ENCODE measurements at places on chromosomes 6 and 20. TPM values are rescaled to one million over a fixed set of nuclear protein-coding genes. Genes with fewer than 3 reads are reported as not detected.

Gene DEFB113
- total RNA-seq = not detected

Gene RBM38
- 3.3 TPM for total RNA-seq

Gene THBS2
- total RNA-seq = 213 TPM

Gene GSTA2
- total RNA-seq = not detected

Gene PXT1
- total RNA-seq = not detected

Gene SIRPA
- total RNA-seq = 6.6 TPM

Gene TNF
- not detected for total RNA-seq

Gene ZFP57
- 2.8 TPM for total RNA-seq

Gene DDO
- total RNA-seq = 0.09 TPM

Gene DEFB110
- not detected for total RNA-seq

Gene TPX2
- total RNA-seq = 7.6 TPM

Gene F13A1
- total RNA-seq = not detected

Gene PNPLA1
- total RNA-seq = not detected

Gene DNAH8
- total RNA-seq = under 0.01 TPM

Gene TREML2
- not detected for total RNA-seq

Measured in bronchial smooth muscle cell (primary cell).